ENCODE measurements at places on chromosomes 12 and 14. TPM values are rescaled to one million over a fixed set of nuclear protein-coding genes. Genes with fewer than 3 reads are reported as not detected.

BCL2L14 gene
- polyA plus RNA-seq, result not detected

MARCHF9 gene
- 6.2 TPM for polyA plus RNA-seq

WSCD2 gene
- not detected for polyA plus RNA-seq

WNT1 gene
- polyA plus RNA-seq, result not detected

GALNT9 gene
- not detected for polyA plus RNA-seq

SIX1 gene
- polyA plus RNA-seq, result 3.2 TPM

TEX52 gene
- not detected for polyA plus RNA-seq

NAV3 gene
- polyA plus RNA-seq, result 93.5 TPM

VWF gene
- polyA plus RNA-seq, result 0.06 TPM

NANOG gene
- not detected for polyA plus RNA-seq

KLHL33 gene
- 0.12 TPM for polyA plus RNA-seq

GLI1 gene
- 5.9 TPM for polyA plus RNA-seq

TMEM63C gene
- polyA plus RNA-seq, result not detected

FAM234B gene
- 2.8 TPM for polyA plus RNA-seq

ZFYVE26 gene
- polyA plus RNA-seq, result 14.2 TPM

PZP gene
- not detected for polyA plus RNA-seq

MLXIP gene
- 4.8 TPM for polyA plus RNA-seq

TAS2R13 gene
- not detected for polyA plus RNA-seq

SOAT2 gene
- polyA plus RNA-seq, result 0.34 TPM

ADAM21 gene
- 0.16 TPM for polyA plus RNA-seq

UBE3B gene
- polyA plus RNA-seq, result 38.9 TPM

LRRC10 gene
- polyA plus RNA-seq, result not detected

RIMBP2 gene
- polyA plus RNA-seq, result not detected

DBX2 gene
- polyA plus RNA-seq, result not detected

All from BJ (cell line).